ENCODE measurements at places on chromosomes 12 and 14.

DNA sequence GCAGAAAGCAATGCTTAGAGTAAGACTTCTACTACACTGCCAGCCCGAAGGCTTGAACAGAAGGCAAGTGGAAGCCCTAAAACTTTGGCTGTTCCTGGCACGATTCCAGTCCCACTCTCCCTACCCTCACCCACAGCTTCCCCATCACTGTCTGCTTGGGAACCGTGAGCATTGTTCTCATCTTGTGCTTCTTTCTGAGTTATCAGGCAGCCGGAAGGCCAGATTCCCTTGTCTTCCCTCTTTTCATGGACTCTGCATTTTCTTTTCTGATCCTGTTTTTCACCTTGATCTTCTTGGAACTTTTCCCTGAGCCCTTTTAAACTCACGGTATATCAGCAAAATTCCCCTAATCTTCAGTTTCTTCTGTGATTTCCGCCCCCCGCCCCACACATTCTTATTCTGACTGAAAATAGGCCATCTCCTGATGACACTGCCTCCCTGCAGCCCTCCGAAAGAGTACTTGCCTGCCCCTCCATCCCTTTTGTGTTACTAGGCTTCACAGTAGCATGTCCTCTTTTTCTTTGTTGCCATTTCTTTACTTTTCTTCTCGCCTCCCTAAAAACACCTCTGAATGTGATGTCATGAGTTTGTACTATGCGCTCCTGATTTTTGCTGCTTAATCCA, 29.9 kb downstream of the RCOR1 start:
- DNase-seq = no peak

DNA sequence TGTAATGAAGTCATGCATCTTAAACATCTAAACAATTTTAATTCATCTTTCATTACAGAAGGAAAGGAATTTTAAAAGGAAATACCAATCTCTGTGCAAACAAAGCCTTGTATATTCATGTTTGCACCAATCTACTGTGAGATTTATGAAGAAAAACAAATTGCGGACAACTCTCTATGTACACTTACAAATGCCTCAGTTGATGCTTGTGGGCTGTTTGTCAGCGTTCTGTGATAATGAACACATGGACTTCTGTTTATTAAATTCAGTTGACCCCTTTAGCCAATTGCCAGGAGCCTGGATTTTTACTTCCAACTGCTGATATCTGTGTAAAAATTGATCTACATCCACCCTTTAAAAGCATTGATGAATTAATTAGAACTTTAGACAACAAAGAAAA, 5.4 kb downstream of the GPR65 start:
- no peak for DNase-seq

DNA sequence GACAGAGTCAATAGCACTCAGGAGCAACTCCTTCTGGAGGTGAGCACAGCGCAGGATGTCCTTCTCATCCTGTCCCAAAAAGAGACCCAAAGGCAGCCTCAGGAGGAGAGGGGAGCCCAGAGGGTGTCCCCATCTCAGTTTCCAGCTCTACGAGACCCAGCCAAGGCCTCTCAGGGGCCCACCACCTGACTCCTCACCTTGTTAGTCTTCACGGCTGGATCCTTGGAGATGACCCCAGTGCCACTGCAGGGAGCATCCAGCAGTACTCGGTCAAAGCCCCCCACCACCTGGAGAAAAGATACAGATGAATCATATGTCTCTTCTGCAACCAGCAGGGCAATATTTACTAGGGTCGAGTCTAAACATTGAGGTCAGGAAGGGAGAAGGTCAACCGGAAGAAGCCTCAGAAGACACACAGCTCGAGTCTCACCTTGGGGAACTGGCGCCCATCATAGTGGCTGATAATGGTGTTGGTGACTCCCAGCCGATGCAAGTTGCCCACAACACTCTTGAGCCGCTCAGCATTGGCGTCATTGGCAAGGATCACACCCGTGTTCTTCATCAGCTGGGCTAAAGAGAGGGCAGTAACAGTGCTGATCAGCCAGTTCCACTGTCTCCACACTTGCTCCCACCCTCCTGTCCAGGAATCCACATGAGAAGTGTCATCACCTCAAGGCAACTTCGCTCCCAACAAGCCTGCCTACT, 4.8 kb upstream of the IFFO1 start:
- DNase-seq = no peak

DNA sequence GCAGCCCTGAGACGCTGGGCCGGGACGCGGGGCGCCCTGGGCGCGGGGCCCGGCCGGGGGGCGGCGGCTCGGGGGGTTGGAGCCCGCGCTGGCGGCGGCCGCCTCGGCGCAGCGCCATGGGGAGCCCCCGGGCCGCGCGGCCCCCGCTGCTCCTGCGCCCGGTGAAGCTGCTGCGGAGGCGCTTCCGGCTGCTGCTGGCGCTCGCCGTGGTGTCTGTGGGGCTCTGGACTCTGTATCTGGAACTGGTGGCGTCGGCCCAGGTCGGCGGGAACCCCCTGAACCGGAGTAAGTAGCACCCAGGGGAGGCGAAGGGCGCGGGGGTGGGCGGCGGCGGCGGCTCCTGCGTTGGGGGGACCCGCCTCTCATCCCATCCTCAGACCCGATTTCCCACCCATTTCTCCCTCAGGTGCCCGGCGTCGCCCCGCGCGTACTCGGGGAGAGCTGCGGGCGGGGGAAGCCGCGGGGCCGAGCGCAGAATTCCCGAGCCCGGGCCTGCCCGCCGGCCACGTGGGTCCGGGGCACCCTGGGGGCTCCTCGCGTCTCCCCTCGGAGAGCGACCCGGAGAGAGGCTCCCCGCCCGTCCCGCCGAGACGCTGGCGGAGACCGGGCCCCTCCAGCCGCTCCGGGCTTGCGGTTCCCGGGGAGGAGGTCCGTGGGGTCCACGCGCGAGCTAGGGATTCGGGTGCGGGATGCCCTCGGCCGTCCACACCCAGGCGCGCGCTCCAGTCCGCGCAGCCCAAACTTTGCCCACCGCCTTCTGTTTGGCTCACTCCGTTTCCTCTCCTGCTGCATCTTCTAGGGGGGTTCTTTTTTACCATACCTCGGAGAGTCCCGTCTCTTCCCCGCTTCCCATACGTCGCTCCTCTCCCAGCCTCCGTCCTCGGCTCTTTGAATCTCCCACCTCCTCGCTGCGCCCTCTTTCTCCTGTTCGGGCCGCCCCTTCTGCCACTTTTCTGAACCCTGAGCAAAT, 807 bp downstream of the B4GALNT3 start:
- no peak for DNase-seq

DNA sequence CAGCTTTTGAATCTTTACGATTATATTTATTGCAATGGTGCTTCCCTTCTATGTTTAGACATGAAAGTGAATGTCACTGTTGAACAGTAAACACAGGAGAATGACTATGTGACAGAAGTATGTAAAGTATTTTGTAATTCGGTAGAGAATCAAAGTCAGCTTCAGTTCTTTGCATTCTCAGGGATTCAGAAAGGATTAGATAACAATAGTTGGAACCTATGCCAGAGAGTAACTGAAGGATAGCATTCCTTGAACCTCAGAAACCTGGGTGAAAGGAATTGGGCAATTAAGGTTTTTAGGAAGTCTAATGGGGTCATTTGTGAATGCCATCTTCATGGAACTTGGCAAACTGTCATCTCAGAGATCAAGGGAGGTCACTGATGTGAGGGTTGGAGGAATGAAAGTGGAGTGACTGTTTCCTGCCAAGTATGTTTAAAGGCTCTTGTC, 305.3 kb upstream of the DDHD1 start:
- peak; percentile 2 for DNase-seq

DNA sequence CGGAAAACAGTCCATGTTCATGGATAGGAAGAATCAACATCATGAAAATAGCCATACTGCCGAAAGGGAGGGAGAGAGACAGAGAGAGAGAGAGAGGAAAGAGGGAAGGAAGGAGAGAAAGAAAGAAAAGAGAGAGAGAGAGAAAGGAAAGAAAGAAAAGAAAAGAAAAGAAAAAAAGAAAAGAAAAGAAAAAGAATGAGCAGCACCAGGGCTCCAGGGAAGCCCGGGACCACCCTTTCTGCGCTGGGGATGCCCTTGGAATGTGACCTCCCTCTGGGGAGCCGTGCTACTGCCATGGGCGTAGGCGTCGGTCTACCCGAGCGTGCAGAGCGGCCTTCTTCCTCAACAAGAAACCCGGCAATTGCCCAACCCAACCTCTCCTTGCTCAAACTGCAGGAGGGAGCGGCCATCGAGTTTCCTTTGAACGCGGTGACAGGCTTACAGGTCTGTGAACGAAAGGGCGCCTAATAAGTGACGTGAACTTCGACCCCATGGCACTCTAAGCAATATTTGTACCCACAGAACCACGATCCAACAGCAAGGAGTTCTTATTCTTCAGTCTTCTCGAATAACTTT, 16.9 kb downstream of the OR6S1 start:
- DNase-seq = no peak

DNA sequence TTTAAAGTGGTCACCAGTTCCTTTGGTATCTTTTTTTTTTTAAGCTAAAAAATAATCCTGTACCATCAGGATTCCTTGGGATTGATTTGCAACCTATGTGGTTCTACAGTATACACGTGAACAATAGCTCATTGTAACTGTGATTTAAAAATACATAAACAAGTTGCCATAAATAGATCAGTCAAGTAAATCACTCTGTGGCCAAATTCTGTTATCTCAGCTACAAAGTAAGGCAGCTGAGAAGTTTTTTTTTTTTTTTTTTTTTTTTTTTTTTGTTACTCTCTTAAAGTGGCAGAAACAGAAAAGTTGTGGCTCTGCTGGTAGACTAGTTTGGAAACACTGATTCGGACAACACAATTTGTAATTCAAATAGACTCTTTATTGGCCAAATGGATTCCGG, 104.5 kb downstream of the PRICKLE1 start:
- DNase-seq = no peak

Data from Panc1 (cell line).